ENCODE measurements at places on chromosomes 7 and 10. TPM values are rescaled to one million over a fixed set of nuclear protein-coding genes. Genes with fewer than 3 reads are reported as not detected.

The MUC3A gene
- 0.71 TPM for polyA plus RNA-seq

The AIMP2 gene
- 24.7 TPM for polyA plus RNA-seq

The SGCE gene
- 110 TPM for polyA plus RNA-seq

The NAT16 gene
- polyA plus RNA-seq, result not detected

The AZGP1 gene
- polyA plus RNA-seq, result 48.4 TPM

The WDR11 gene
- 65.5 TPM for polyA plus RNA-seq

The MLXIPL gene
- 2.9 TPM for polyA plus RNA-seq

The FKBP6 gene
- 0.25 TPM for polyA plus RNA-seq

The CWF19L1 gene
- 27.9 TPM for polyA plus RNA-seq

The TAS2R41 gene
- not detected for polyA plus RNA-seq

The ASZ1 gene
- polyA plus RNA-seq, result not detected

The GNAT3 gene
- polyA plus RNA-seq, result not detected

The STOX1 gene
- polyA plus RNA-seq, result 11.7 TPM

The TNKS2 gene
- polyA plus RNA-seq, result 60.6 TPM

The ZNF853 gene
- 15.0 TPM for polyA plus RNA-seq

The PNLIPRP2 gene
- polyA plus RNA-seq, result not detected

The SRRM3 gene
- 0.86 TPM for polyA plus RNA-seq

The VPS26A gene
- polyA plus RNA-seq, result 95.3 TPM

The ITIH5 gene
- polyA plus RNA-seq, result 25.9 TPM

The ANK3 gene
- polyA plus RNA-seq, result 159 TPM

The TMEM213 gene
- polyA plus RNA-seq, result 44.4 TPM

The ZNF746 gene
- 11.0 TPM for polyA plus RNA-seq

Data from right renal cortex interstitium (tissue), 3 donors.